ENCODE measurements at places on chromosomes 3 and 15. TPM values are rescaled to one million over a fixed set of nuclear protein-coding genes. Genes with fewer than 3 reads are reported as not detected.

TMEM39A gene
- total RNA-seq: 80.8 TPM

DNA sequence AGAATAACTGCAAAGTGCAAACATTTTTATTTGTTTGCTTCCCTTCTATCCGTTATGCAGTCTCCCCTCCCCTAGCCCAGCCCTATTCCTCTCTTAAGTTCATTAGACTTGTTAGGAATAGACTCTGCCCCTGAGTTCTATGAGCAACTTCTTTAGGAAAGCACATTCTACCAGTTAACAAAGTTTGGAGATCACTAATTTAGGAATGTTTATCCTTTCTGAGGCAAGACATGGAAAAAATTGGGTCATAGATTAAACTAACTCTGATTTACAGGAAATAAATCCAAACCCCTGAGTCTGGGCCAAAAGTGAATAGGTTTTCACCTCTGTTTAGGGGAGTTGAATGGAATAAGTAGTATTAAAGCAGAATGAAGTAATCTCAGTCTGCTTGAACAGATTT, 34.4 kb downstream of the C3orf80 start:
- DNase-seq: no peak

ATP10A gene
- total RNA-seq: not detected

GRCh38 chr3:44236485-44236908, 5.2 kb upstream of the TOPAZ1 start:
- no peak for DNase-seq

DNA sequence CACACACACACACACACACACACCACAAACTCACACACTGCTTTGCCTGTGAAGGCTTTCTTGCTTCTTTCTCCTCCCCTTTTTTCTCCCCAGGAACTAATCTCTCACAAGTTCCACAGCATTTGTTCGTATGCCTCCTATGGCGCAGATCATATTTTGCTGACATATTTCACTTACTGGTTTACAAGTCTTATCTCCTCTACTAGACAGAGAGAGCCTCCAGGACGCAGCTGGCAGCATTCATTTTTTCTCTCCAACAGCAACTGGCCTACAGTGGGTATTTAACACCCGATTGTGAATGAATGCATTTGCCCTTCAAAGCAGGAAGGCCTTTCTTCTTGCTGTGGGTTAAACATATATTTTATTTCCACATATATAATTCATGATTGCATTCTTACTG, 47.0 kb upstream of the DLG1 start:
- DNase-seq: no peak

RTP4 gene
- 38.1 TPM for total RNA-seq

- DNase-seq: no peak
Measured at GRCh38 chr3:126743350-126743749, 39.3 kb downstream of the CHCHD6 start.

- no peak for DNase-seq
Measured at GRCh38 chr15:101320501-101321052, 25.5 kb upstream of the SNRPA1 start.

ALDH1A2 gene
- not detected for total RNA-seq

C3orf22 gene
- total RNA-seq: not detected

GMPPB gene
- total RNA-seq: 20.4 TPM

DNA sequence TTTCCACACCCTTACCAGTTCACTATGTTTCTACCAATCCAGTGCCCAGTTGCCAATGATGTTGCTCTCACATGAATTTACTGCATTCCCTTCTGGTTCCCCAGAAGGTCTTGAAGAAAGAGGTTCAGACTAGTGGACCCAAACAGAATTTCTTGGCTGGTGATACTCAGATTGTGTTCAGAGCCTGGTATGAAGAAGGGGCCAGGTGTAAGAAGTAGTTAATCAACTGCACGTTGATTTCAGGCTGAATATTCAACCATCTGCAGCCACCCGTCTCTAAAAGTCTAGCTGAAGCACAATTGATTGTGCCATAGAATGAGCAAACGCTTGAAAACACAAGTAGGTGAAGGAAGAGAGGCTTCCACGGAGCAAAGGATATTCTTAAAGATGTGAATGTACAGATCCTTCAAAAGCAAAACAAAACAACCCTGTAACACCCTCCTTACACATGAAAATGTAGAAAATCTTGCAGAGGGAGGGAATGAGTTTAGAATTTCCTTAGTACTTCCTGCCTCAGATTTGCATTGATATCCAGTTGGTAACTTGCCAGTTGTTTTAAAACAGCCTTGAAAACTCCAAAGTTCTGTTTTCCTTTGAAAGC, 4.7 kb downstream of the RBMS3 start:
- peak; percentile 63 for DNase-seq

Data from M059J (cell line).